ENCODE measurements at places on chromosomes 12 and 14. TPM values are rescaled to one million over a fixed set of nuclear protein-coding genes. Genes with fewer than 3 reads are reported as not detected.

- DNase-seq = no peak
Observed at GRCh38 chr12:71958056-71958455, 19.4 kb downstream of the TPH2 start.

DNA sequence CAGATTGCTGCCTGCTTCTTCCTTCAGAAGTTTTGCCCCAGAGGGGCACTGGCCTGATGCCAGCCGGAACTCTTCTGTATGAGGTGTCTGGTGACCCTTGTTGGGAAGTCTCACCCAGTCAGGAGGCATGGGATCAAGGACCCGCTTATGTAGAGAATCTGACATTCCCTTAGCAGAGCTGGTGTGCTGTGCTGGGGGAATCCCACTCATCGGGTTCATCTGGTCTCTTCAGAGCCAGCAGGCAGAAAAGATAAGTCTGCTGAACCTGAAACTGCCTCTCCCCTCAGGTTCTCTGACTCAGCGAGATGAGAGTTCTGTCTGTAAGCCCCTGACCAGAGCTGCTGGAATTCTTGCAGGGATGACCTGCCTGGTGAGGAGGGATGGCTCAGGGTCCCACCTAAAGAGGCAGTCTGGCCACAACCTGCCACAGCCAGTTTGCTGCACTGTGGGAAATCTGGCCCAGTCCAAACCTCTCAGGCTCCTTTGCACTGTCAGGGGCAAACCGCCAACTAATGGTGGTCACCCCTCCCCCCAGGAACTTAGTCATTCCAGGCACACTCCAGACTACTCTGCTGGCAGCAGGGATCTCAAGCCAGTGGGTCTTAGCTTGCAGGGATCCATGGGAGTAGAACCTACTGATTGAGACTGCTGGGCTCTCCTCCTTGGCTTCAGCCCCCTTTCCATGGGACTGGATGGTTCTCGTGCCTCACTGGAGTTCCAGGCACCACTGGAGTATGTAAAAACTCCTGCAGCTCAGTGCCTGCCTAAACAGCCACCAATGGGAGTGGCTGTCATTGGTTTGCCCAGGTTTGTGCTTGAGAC, 4.1 kb downstream of the CLEC2D start:
- no peak for DNase-seq

The PUS7L gene
- polyA plus RNA-seq = 15.0 TPM

The TPPP2 gene
- 2.6 TPM for polyA plus RNA-seq

The CYP27B1 gene
- 1.8 TPM for polyA plus RNA-seq
